ENCODE measurements at places on chromosomes 4 and X. TPM values are rescaled to one million over a fixed set of nuclear protein-coding genes. Genes with fewer than 3 reads are reported as not detected.

The CFAP47 gene
- total RNA-seq = 1.4 TPM

The LUZP4 gene
- total RNA-seq = not detected

GRCh38 chrX:69298466-69299140 lies 133.3 kb upstream of the PJA1 start:
- DNase-seq = no peak

DNA sequence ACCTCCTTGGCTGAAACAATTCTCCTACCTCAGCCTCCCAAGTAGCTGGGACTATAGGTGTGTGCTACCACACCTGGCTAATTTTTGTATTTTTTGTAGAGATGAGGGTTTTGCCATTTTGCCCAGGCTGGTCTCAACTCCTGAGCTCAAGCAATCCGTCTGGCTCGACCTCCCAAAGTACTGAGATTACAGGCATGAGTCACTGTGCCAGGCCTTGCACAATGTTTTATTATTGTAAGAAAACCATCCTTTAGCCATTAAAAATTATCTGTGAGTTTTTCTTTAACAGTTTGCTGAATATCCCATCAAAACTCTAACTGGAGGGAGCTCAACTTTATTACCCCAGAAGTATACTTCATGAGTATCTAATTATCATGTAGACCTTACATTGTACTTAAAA lies 900.3 kb downstream of the PCDH7 start:
- DNase-seq = no peak

GRCh38 chr4:119861731-119862130 lies 204.9 kb downstream of the MAD2L1 start:
- DNase-seq = no peak

DNA sequence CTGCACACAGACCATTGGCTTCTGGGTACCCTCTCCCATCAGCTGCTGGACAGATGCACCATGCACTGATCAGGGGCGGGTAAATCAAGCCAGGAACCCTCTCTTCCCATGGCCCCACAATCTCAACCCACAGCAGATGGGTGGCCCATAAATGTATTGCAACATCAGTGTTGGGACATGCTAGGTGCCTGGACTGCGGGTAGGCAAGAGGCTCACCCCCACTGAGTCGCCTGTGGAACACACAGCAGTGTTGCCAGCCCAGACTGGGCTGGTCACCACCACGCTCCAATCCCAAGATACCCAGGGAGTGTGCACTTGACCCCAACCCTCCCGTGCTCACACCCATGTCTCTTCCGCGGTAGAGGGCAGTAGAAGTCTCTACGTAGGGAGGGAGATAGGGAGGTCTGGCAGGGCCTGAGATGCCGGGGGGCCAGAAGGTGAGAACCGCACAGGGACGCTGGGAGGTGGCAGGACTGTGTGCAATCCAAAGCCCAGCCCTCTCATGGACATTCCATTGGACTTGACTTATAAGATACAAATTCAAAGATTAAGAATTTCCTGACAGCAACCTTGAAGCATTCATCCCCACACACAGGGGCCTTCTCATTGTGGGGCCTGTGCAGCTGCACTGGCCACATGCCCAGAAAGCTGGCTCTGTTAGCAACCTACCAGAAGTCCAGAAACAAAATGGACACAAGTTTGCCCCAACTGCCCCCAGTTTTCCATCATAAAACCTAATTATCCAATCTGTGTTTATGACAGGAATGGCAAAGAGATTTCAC lies 183.7 kb downstream of the NSUN7 start:
- no peak for DNase-seq

DNA sequence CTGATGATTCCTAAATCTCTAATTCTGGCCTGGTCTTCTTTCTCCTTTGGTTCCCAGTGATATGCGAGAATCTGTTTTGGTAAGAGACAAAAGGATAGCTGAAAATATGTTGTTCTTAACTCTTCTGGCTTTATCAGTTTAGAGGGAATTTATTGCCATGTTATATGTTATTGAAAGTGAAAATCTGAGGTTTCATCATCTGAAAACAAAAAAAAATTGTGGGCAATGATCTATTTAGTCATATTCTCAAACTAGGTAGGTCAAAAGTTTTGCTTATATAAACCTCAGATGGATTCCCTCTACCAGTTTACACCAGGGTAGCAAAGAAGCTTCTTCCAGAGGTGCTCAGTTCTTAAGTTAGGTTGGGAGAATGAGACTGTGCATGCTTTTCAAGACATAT lies 103.6 kb downstream of the ITM2A start:
- DNase-seq = no peak
